ENCODE measurements at places on chromosomes 4 and X.

- peak; percentile 27 for DNase-seq
Measured at GRCh38 chrX:46912603-46913491, 626 bp downstream of the JADE3 start.

- DNase-seq, result no peak
Measured at GRCh38 chr4:176052744-176053143, 12.9 kb upstream of the WDR17 start.

- DNase-seq, result no peak
Measured at GRCh38 chrX:120271218-120271617, 20.6 kb downstream of the ZBTB33 start.

GRCh38 chr4:101187841-101188240 is 159.5 kb downstream of the PPP3CA start:
- DNase-seq, result peak; percentile 23

- no peak for DNase-seq
Measured at GRCh38 chrX:156002507-156002906, 5.0 kb downstream of the IL9R start.

GRCh38 chr4:185775792-185776555 is 36.0 kb downstream of the SORBS2 start:
- DNase-seq, result no peak

DNA sequence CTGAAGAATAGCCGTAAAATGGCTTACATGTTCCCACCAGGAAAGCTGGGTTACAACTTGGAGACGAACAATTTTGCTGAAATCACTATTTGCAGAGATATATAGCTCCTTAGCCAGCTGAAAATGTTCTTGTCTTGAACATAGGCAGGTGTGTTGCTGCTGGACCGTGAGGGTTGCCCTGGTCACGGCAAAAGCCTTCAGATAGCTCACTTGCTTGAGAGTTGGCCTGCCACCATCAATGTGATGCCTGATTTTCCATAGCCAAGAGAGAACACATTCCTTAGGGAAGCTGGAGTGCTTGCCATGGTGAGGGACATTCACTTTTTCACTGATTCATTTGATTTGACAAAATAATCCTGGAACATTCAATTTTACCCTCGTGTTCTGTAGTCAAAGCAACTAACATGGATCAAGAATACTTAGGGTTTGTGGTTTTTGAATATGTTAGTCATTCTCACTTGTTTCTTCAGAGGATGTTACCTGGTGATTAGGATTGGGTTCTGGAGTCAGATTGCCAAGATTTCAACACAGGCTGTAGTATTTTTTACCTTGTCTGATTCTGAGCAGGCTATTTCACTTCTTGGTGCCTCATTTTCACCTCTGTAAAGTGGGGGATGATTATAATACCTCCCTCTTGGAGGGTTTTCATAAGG is 536.9 kb downstream of the RAPGEF2 start:
- no peak for DNase-seq

DNA sequence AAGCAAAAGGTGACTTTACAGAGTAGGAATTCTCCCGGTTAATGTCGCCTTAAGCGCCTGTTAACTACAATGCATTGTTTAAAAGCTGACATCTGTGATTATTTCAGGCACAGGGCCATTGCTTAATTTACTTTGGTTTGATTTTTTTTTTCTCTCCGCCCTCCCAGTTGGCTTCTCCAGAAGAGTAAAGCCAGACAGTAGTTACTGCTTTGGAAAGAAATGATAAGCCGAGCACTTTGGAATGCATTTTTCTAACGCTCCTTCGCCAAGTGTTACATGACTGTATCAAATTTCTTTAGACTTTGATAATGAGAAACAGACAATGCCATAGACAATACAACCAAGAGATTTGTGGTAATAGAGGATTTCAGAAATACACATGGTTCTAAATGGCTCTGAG is 383.0 kb upstream of the TENM3 start:
- DNase-seq, result no peak

DNA sequence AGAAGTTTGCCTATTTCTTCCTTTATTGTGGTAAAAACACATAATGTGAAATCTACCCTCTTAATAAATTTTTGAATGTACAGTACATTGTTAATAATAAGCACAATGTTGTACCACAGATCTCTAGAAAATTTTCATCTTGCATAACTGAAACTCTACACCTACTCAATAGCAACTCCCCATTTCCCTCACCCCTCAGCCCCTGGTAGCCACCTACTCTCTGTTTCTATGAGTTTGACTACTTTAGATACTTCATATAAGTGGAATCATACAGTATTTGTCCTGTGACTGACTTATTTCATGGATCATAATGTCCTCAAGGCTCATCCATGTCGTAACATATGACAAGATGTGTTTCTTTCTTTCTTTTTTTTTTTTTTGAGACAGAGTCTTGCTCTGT is 446.4 kb downstream of the RPA4 start:
- DNase-seq, result no peak
